ENCODE measurements at places on chromosomes 3 and 15.

- DNase-seq, result no peak
These were observed 43.6 kb downstream of the DMXL2 start for GRCh38 chr15:51579012-51579411.

GRCh38 chr15:69513986-69514385, 61.4 kb downstream of the RPLP1 start:
- DNase-seq, result no peak

- DNase-seq, result no peak
These were observed 468 bp upstream of the SPTBN5 start for GRCh38 chr15:41894251-41894790.

- peak; percentile 79 for DNase-seq
These were observed at the start of gene MPI for GRCh38 chr15:74889883-74890664. Gene MPI (plus strand): TSS chr15:74890042. CDS start chr15:74890074, 32 bp downstream.

DNA sequence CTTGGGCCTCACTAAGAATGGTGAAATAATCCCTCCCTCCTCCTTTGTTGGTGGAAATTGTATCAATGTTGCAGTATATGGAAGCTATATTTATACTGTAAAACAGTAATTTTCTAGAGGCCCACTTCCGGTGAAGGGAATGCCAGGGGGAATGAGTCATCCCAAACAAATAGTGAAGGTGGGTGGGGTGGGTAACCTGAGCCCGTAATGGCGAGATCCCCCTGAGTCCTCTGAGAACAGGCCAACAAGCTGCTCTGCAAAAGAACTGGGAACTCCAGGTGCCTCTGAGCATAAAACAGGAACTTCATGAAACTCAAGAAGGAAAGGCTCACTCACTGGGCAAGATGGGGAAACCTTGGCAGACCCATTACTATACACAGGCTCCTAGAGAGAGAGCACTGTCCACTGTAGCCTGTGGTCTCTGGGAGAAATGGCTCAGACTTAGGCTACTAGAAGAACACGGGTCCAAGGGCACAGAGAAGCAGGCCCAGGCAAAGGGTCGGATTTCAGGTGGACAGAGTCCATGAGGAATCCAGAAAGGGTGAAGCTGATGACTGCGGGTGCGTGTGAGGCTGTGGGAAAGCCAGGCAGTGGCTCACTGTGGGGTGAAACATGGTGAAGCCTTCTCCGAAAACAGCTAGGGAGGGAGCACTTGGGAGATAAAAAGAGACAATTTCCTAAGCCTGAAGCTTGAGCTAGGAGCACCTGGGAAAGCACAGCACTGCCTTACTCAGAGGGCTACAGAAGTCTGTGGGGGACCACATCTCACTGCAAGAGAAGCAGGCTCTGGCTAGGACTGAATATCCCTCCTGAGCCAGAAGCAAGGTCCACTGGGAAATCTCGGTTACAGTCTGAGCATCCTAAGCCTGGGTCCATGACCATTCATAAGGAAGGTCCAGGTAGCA, 19.8 kb downstream of the LARP6 start:
- DNase-seq, result no peak

- no peak for DNase-seq
These were observed 103.4 kb upstream of the HACD2 start for GRCh38 chr3:123688241-123688747.

DNA sequence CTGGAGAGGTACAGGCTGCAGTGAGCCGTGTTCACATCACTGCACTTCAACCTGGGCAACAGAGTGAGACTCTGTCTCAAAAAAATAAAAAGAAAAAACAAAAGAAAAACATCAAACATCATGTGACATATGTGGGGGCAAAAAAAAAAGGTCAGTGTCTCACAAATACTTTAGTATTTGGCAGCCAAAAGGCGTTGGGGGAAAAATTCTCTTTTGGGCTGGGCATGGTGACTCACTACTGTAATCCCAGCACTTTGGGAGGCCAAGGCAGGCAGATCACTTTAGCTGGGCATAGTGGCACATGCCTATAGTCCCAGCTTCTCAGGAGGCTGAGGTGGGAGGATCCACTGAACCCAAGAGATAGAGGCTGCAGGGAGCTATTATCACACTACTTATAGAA, 47.6 kb downstream of the TMCC1 start:
- DNase-seq, result no peak

- no peak for DNase-seq
These were observed 68.0 kb upstream of the ARL8B start for GRCh38 chr3:5054098-5054497.

- no peak for DNase-seq
These were observed 95.8 kb downstream of the P3H2 start for GRCh38 chr3:190024912-190025311.

DNA sequence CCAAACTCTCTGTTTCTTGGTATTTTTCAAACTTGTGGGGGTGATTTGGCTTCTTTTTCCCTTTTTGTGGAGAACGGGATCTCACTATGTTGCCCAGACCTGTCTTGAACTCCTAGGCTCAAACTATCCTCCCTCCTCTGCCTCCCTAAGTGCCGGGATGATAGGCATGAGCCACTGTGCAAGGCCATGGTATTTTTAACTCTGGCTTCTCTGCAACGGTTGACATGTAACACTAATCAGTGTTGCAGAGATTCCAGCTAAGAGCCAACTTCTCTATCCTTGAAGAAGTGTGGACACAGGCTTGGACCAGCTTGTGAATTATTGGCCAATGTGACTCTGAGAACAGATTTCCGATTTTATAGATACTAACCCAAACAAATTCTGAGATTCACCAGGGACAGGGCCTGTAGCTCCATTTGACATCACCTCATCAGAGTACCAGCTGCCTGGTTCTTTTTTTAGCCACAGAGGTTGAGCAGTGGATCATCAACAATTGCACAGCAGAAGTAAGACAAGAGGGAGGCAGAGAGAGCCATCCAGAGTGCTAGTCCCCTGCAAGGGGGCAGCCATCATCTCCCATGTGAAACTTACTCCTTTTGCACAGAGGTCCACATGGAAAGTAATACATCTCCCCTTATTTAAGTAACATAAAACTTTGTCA, 98.1 kb upstream of the SYNPR start:
- DNase-seq, result no peak

GRCh38 chr3:58640700-58641372, 25.7 kb downstream of the FAM3D start:
- peak; percentile 34 for DNase-seq

DNA sequence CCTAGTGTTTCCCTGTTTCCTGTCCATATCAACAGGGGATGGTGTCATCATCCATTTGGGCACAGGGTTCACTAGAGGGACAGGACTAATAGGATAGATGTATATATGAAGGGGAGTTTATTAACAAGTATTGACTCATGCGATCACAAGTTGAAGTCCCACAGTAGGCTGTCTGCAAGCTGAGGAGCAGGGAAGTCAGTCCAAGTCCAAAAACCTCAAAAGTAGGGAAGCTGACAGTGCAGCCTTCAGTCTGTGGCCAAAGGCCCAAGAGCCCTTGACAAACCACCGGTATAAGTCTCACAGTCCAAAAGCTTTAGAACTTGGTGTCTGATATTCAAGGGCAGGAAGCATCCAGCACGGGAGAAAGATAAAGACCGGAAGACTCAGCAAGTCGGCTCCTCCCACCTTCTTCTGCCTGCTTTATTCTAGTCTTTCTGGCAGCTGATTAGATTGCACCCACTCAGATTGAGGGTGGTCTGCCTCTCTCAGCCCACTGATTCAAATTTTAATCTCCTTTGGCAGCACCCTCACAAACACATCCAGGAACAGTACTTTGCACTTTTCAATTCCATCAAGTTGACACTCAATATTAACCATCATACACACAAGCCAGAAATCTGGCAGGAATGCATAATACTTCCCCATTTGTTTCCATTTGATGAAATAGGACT, 43.4 kb downstream of the CD200 start:
- no peak for DNase-seq

DNA sequence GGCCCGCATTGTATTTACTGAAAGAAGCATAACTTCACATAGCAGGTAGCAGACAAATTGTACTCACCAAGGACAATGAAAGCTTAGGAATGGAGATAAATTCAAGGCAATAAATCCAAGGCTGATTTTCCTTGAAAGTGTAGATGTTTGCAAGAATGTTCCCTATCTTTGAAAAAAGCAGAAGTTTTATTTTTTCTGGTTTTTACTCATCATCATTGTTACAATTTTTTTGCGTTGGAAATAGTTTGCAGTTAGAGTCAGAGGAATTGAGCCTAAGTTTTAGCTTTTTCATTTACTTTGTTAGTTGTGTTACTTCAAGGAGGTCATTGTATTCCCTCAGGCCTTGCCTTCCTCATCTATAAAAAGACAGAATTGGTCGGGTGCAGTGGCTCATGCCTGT, 213.9 kb upstream of the TBL1XR1 start:
- DNase-seq, result no peak

DNA sequence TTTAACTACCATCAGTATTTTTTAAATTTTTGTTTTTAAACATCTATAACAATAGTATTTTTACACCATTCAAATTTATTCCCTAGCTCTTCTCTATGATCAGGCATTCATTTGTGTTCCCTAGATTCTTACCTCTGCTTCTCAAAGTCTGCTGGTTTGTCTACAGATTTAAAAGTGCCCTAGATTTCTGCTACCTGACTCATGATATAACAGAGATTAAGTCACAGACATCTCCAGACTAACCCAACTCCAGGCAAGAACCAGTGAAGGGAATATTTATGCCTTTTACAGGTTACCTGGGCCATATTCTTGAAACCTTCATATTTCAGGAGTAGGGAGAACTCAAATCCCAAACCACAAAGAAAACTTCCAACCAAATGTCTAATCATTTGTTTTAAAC, 38.8 kb downstream of the ADAM10 start:
- DNase-seq, result no peak

DNA sequence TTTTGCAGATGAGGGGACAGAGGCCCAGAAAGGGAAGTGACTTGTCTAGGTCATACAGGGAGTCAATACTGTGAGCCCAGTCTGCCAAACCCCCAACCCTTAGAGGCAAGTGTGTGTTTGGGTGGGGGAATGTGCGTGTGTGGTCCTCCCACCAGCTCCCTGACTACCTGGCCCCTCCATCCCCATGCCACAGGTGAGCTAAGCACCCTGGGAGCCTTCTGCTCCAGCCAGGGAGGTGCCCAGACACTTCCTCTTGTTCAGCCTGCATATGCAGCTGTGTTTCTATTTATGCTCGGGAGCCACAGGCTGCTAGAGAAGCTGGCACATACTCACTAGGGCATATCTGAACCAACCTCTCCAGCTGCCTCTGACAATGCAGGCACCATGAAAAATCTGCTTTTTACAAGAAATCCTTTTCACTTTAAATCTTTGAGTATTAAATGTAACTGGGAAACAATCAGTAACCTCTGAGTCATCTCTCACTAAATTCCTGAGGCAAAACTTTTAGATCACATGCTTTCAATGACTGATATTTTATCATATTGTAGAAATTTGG, 20.7 kb downstream of the TBC1D2B start:
- DNase-seq, result no peak

- DNase-seq, result no peak
These were observed 6.7 kb downstream of the NBEAL2 start for GRCh38 chr3:46986055-46986730.

DNA sequence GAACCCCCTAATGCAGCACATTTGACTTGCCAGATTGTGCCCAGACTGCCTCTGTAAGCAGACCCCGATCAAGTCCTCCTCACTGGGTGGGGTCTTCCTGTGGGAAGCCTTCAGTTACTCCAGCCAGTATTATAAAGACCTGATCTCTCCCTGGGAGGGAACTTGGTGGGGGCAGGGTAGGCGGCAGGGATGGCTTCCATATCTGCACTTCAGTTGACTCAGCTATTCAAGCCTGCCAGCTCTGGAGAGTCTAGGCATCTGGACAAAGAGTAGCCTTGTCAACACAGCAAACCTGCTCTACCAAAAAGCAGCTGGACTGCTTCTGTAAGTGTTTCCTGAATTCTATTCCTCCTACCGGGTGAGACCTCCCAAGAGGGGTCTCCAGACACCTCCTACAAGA, 21.0 kb upstream of the SLC25A38 start:
- no peak for DNase-seq

- no peak for DNase-seq
These were observed 325.7 kb downstream of the MAGI1 start for GRCh38 chr3:65713016-65713415.

- no peak for DNase-seq
These were observed 6.3 kb downstream of the BHLHE40 start for GRCh38 chr3:4985330-4986174.

GRCh38 chr15:90838139-90838538, 30.2 kb upstream of the FURIN start:
- peak; percentile 91 for DNase-seq

DNA sequence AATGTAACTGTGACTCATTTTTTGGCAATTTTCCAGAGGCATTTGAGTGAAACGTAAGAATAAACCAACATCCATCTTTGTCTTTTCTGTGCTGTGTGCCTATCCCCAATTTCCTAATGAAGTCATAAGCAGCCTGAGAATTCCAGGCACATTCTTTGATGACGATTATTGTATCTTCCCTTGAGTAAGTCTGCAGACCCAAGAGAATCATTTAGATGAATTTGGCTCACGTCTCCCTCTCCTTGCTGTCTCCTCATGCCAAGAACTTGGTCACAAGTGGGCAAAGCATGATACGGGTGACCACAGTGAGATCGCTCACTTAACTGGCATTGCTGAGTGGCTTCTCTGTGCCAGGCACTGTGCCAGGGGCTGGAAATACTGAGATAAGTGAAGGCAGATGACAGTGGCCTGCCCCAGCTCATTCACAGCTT, 384.5 kb upstream of the IL12A start:
- no peak for DNase-seq

DNA sequence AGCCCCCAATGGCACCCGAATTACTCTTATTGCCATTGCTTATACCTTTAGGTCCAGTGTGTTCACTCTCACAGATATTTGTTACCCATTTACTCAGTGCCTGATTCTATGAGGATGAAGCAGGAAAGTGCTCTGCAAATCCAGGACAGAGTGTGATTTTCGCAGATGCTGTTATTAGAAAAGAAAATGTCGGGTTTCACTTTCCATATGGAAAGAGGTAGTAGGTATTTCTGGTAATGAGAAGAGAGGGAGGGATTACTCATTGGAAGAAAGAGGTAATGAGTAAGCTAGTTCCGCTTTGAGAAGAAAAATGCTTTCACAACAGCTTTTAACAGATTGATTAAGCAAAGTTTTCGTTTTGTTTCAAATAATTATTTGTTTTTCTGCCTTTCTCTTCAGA, 336.3 kb upstream of the CFAP20DC start:
- no peak for DNase-seq

DNA sequence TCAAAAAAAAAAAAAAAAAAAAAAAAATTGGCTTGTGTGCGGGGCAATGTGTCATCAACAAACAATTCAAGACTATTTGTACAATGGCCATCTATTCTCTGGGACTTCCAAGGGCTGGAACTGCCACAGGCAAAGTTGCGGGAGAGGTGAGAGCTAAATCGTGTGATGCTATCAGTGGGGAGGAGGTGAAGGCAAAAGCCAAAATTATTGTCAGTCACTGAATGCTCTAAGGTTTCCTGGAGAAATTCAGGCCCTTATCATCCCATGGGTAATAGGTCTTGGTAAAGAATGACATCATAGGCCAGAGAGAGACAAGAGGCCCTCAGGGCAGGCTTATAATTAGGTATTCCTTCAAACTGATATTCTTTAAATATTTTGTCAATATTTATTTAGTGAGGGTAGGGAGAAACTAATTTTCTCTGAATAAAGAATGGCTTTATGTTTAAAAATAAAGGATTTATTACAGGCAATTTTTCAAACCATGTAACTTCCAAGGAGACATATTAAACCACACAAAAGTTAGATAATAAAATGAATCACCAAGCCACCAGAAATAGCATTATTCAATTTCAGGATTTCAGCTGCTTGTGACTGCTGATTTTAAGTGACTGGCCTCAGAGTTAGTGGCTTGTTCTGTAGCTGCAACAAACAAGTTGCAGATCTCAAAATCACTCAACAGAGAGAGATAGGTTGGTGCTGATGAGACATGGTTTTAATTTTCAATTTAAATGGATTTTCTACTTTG, 226.3 kb upstream of the MRPL3 start:
- no peak for DNase-seq

- DNase-seq, result no peak
These were observed 21.7 kb downstream of the KIF7 start for GRCh38 chr15:89633585-89633984.
